ENCODE measurements at places on chromosomes 2 and 18.

GRCh38 chr18:62341473-62341872 is 16.4 kb downstream of the TNFRSF11A start:
- no peak for DNase-seq

- DNase-seq: no peak
These were observed 25.5 kb upstream of the VIT start for GRCh38 chr2:36670881-36671595.

- no peak for DNase-seq
These were observed 94.6 kb downstream of the RTP5 start for GRCh38 chr2:241964133-241964532.

- no peak for DNase-seq
These were observed 191.0 kb upstream of the FN1 start for GRCh38 chr2:215626812-215627281.

DNA sequence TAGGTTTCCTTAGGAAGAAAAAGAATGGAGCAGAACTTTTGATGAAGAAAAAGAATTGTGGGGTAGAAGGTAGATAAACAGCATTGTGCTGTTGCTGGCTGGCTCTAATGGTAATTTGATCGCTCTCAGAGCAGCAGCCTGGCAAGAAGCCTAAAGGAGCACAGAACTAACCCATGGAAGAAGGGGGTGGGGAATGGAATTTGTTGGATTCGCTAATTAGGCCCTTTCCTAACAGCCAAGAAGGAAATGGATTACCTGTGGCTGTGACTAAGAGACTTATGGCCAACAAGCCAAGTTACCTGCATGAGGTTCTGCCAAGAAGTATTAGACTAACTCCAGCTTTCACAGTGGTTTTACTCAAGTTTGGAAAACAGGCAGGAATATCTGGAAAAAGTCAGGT is 210.6 kb downstream of the IKZF2 start:
- DNase-seq: no peak

DNA sequence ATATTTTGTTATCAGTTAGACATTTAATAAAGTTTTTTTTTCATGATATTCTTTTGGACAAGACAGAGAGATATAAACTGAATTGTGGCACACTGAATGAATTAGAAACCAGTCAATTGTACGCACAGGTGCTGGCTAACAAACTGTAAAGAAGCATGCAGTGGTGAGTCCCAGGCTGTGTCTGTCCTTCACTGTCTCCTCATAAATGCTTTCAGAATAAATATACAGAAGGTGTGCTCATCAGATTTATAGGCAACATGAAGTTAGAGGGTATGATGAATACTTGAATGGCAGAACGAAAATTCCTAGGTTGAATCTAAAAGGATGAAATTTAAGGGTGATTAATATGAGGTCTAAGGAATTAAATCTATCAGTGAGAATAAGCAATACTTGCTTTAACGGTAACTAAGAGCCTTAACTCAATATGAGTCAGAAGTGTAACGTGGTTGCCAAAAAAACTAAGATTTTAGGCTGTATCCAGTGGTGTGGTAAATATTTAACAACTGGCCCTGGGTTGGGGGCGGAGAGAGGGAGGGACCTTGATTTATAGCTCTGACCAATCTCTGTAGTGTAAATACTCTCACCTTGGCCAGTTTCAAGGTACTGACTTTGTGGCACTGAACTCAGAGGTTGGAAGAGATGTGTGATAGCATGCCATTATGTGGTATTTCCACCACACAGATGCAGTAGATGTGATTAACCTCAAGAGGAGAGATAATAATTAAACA is 41.9 kb upstream of the AAK1 start:
- no peak for DNase-seq

DNA sequence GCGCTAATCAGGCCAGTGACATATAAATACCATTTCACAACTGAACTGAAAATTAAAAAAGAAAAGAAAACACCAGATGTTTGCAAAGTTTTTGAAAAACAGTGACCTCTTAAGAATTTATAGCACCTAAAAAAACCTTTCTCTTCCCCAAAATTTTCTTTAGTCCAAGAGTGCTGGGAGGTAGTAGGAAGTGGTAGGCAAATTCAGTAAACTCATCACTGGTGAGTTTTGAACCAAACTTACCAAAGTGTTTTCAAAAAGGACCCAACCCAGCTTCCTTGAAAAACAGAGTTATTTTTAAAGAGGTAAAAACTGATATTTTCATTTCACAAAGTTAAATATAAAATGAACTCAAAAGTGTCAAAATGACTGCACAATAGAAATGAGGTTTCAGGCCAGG is 90.4 kb downstream of the TMEM247 start:
- DNase-seq: no peak

- no peak for DNase-seq
These were observed 36.2 kb downstream of the AQP12A start for GRCh38 chr2:240727913-240728312.

DNA sequence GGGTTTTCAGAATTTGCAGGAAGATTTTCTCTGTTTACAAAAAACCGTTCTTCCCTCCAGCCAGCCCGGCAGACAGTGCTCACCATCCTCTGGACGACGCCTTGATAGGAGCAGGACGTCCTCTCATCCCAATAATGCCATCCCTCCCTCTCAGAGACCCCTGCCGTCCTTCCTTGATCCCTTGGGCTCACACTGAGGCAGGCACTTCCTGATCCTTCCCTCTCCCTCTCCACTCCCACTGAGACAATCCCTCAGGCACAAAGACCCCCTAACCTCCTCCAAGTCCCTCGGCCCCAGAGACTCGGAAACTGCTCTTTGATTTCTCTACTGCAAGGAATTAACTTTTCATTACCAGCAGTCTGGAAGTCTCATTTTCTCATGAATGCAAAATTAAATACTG is 42.5 kb downstream of the PAX3 start:
- DNase-seq: no peak

- DNase-seq: no peak
These were observed 3.2 kb upstream of the FEV start for GRCh38 chr2:218988164-218988563.

GRCh38 chr18:69330385-69331005 is 70.2 kb upstream of the DOK6 start:
- no peak for DNase-seq

DNA sequence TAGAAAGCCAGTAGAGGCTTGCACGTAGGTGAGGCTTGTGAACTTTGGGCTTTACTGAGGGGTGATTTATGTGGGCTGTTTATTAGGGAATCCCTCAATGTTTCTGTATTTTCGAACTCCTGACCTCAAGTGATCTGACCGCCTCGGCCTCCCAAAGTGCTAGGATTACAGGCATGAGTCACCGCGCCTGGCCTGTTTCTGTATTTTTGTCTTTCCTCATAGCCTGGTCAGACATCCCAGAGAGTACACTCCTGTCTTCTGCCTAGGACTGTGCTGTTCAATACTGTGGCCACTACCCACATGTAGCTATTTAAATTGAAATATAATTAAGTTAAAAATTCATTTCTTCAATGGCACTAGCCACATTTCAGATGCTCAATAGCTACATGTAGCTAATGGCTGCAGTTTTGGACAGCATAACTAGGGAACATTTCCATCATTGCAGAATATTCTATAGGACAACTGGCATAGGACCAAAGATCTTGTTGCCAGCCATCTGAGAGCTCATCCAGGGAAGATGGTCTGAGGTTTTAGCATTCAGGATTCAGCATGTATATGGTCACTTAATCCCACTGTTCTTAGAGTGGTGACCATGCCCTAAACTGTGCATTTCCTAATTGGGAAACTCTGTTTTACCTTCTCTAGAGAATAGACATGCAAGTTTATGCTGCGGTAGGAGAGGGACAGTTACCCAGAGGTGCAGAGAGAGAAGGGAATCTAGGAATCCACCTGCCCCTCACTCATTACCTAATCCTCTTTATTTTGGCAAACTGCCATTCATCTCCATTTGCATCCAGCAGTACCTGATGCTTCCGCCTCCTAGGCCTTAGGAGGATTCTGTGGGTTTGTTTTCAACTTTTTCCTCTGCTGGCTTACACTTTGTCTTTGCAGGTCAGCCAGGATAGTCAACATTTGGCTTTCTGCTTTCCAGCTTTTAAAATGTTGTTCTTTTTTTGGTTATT is 64.4 kb downstream of the LCLAT1 start:
- DNase-seq: no peak

DNA sequence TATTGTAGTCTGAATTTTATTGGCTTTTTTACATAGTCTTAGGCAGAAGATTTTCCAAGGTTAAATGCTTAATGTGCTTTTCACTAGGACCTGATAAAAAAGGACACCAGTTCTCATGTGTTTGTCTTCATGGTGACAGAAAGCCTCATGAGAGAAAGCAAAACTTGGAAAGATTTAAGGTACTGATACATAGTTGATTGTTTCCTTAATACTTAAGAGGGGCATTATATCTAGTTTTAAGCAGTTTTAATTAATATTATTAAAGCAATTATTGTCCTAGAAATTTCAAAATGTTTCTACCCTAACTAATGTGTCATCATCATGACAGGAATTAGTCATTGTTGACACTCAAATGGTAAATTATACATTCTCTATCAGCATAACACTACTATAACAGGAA is 35.3 kb downstream of the DDX1 start:
- no peak for DNase-seq

DNA sequence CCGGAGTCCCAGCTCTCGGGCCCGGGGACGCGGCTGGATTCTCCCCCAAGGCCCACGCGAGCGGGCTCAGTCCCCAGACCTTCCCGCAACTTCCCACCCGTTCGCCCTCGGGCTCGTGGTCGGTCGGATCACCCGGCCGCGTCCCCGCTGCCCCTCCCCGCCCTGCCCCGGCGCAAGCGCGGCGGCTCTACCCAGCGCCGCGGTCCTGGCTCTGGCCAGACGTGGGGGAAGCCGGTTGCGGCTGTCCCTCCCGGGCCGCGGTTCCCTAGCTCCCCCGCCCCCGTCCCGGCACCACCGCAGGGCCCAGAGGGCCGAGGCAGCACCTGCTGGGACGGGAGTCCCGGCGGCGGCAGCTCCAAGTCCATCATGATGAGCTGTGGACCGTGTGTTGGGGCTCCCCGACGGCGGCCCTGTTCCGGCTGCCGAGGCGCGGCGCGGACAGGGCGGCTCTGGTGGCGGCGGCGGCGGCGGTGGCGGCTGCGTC is 276 bp downstream of the NFE2L2 start:
- DNase-seq: no peak

DNA sequence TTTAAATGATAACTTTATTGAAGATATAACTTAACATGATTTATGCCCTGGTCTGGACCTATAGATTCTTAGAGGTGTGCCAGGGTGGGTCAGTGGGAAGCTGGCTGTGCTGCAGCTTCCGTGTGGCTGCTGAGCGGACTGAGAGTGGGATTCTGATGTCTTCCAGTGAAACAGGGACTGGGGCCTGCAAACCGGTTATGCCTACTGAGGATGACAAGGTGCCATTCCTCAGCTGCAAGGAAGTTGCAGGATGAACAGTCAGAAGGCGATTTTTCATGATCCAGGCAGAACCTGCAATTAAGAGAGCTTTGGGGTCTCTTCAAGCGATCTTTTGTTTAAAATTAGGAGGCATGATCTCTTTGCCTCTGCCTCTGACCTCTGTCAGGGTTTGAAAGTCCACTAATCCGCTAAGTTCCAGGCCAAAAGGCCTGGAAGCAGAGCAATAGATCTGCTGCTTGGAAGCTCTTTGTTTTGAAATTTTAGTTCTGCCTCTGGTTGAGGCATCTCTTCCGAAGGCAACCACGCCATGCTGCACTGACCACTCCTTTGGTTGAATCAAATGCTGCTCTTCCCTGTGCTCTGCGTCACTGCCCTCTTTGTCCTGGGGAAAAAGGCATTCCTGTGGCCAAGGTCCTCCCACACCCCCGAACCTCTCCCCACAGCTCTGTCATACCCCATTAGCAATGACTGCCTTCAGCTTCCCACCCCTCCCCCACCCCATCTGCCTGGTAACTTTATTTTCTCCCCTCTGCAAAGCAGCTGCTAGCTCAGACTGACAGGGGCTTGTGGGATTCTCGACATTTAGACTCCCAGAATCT is 2.0 kb downstream of the TMEM169 start:
- DNase-seq: no peak

DNA sequence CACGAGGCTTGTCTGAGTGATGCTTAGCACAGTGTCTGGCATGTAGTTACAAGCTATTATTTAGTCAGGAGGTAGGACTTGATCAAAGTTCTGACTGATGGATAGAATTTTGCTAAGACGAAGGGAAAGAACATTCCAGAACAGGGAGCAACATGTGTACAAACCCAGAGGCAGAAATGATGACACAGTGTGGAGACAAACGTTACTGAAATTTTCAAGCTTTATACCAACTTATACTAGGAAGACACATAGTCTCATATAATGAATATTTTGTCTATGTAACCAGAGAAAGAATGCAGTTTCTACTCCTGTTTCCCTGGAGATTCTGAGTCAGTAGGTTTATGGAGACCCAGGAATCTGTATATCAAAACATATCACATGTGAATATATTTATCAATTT is 123.4 kb downstream of the FAM124B start:
- DNase-seq: no peak

DNA sequence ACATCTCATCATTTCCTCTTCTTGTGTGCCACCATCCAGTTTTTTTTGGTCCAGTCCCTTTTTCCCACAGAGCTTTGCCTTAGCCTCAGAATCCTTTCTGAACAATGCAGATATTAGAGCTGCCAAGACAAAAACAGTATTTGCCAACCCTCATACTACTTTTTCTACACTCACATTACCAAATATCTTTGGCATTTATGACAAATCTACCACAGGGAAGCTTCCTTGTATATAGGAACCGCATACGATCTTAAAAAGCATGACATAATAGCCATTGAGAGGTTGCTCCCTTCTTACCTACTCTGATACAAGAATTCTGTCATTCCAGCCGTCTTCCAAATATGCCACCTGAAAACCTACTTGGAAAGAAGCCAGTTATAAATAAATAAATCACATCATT is 9.4 kb downstream of the ZNF24 start:
- DNase-seq: no peak

Measured in stimulated activated CD4-positive, alpha-beta T cell treated with anti-CD3 and anti-CD28 coated beads, Interleukin-1b, Interleukin-23, amount 100 ng/mL, for 1 hour (primary cell).